EH (cell line): ENCODE measurements at places on chromosomes 5 and 9.

DNA sequence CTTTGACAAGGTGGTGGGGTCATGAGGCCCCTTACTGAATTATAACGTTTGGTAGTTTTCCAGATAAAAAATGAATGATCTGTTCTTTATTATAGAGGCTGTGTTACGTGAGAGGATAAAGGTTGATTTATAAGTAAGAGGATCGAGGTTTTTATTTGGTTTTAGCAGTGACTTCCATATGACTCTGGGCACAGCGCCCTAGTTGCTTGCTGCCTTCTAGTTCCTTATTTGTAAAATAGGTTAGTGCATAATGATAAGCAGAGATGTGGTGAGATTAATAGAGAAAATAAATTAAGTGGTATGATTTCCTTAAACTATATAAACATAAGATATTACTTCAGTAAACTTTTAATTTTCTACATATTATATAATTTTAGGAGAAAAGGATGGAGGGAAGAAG lies 29.8 kb downstream of the MRRF start:
- DNase-seq: no peak

DNA sequence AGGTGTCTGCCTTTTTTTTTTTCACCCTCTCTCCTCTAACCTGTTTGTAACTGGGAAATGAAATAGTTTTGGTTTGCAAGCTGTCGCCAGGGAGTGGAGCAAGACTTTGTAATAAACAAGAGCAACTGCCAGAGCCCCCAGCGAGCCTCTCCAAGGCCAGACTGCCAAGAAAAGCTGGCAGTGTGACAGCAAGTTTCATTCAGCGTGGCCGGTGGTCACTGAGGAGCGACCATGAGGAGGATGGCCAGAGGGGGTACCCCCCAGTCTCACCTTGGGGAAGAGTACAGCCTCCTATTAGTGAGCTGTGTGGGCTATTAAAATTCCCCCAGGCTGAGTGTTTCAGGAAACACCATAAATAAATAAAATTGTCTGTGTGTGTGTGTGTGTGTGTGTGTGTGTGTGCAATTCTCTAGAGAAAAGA lies 49.9 kb downstream of the ZFAND5 start:
- peak; percentile 58 for DNase-seq

DNA sequence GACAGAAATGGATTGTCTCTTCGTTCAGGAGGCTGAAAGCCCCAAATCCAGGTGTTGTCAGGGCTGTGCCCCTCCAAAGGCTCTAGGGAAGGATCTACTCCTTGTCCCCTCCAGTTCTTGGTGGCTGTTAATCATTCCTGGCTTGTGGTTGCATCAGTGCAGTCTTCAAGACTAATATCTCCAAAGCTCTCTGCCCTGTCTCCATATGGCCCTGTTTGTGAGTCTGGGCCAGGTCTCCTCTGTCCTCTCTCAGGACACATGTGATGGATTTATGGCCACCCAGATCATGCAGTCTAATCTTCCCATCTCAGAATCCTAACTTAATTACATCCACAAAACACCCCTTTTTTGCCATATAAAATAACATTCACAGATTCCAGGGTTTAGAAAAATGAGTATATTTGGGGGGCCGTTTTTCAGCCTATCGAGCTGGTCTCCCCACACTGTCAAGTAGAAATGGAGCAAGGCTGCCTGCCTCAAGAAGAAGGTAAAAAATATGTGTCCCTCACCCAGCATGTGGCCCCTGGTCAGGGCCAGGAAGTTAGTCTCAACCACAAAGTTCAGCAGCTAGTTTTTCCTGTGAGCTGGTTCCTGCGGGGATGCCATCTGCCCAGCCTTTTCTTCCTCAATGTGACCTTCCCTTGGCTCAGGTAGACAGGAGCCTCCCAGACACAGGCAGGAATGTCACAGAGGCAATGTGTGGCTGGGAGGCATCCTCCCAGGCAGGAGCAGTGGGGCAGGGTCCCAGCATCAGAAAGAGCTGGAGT lies 509.4 kb downstream of the IRX1 start:
- DNase-seq: no peak

GRCh38 chr5:132301344-132302271 lies 7.4 kb downstream of the SLC22A4 start:
- no peak for DNase-seq

DNA sequence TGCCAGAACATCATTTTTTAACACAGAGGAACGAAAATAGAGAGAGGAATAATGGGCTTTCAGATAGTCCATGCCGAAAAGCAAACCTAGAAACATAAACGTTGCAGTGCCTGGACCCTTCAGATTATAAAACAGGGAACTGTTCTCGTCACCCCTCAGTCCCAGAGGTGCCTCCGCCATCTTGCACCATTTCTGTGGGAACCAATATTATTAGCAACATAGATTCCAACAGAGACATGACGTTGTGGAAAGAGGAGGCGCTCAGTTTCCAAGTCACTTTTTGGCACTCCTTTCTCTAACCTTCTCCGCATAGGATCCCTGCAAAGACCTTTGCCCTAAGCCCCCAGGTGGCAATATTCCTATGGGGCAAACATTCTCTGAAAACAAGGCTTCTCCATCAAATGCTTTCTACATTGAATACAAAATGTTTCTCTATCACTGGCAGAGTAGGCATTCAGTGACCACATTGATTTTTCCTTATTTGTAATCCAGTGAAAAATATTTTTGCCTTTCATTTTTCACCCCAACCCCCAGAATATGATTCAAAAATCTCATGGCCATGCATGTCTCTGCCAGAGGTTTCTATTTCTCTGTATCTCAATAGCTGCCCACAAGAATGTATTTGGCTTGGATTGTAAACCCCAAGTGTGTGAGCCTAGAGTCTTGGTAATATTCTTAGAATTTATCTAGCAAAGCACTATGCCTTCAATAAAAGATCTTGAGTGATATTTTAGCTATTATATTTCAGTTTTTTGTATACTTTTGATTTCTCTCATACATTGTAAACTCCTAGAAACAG lies 500.8 kb upstream of the WWC1 start:
- DNase-seq: peak; percentile 31

- DNase-seq: no peak
Observed at GRCh38 chr5:65817931-65818330, 95.9 kb downstream of the NLN start.

DNA sequence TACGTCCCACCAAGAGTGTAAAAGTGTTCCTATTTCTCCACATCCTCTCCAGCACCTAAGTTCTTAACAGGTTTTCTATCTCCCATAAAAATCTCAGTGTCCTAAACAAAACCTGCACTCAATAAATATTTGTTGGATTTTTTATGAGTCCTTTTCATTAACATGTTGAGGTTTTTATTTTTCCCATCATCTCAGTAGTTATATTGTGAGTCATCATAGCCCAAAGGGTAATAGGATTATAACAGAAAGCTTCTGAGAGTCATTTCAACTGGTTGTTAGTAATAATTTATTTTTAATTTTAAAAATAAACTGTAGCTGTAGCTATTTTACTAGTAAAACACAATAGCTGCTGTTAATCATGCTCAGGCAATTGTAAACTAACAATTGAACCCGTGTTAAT lies 331.6 kb upstream of the SLC30A5 start:
- DNase-seq: peak; percentile 21

DNA sequence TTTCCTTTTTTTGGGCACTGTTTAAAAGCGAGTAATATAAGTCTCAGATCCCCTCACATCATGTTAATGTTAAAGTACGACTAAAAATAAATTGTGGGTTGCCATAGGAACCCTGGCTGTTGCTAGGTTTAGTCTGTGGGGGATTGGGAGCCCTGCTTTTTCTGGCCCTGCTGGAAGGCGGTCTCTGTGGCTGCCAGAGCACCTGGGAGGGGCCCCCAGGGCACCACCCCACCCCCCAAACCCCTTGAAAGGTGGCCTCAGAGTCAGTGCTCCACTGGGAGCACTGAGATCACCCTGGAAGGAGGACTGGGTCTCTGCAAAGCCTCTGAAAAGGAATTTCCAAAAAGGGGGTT lies 66.2 kb upstream of the NEURL1B start:
- DNase-seq: no peak

- DNase-seq: peak; percentile 87
Observed at GRCh38 chr9:2418619-2419018, 203.0 kb upstream of the VLDLR start.

DNA sequence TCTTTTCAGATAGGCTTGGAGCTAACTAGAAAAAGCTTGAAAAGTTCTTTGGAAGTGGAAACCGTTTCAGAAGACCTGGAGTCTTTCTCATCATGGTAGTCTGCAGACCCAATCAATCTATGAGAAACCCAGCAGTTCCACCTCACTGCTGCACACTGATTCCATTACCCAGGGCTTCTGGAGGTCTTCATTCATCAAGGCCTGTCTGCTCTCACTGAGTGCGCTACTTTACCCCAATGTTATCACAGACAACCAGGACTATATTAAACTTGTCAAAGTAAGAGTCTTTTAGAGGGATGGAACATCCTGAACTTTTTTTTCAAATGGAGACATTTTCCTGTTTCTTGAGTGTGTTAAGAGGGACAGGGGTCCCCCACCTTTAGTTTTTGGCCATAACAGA lies 93.1 kb downstream of the BOD1 start:
- DNase-seq: no peak

DNA sequence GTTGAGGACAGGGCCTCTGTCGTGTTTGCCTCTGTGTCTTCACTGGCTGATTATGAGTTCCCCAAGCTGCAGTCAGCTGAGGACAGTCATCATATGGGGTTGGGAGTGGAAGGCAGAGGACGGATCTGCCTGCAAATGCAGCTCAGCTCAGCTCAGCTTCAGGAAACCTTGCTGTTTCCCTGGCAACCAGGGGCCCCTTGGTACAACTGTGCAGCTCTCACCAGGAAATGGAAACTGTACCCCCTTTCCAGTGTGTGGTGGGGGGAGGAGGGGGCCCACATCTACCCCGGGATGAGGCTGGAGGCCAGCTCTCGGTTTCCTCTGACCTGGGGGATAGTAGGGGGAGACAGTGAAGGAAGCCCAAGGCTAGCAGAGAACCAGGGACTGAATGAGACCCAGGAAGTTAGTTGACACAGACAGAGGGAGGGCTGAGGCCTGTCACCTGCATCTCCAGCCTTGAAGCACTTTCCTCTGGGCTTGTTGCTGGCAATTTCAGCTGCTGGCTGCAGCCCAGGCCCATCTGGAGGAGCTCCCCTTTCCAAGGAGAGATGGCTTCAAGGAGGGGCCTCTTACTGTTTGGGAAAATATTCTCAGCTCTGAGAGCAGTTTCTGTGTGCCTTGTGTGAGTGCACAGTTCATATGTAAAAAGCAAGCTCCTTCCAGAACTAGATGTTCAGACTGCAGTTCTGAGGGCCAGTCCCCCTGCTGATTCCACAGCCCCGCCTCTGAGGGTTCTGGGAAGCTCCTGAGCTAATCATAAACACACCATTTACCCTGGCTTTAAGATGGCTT lies 6.9 kb downstream of the ANXA6 start:
- DNase-seq: peak; percentile 33

- DNase-seq: peak; percentile 87
Observed at GRCh38 chr5:151037561-151038411, 17.4 kb downstream of the GPX3 start.

GRCh38 chr5:99068944-99069650 lies 140.3 kb upstream of the CHD1 start:
- no peak for DNase-seq

GRCh38 chr9:101270302-101270701 lies 114.5 kb downstream of the BAAT start:
- DNase-seq: no peak

DNA sequence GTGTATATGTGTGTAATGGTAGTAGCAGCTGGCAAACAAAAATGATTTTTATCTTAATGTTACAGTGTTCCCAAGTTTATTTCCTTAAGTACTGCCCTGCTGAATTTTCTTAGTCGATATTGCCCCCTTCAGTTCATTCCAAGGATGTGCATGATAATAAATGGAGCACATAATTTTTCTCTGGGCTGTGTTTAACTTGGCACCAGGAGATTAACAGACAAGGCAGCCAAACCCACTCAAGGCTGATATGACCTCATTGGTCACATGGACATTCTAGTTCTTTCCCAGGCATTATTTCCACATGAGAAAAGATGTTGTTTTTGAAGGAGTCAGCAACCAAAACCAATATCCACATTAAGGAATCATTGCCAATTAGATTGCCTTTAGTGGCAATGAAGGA lies 61.8 kb downstream of the COX7C start:
- DNase-seq: peak; percentile 74

GRCh38 chr5:29950416-29951145 lies 1242.9 kb upstream of the CDH6 start:
- DNase-seq: no peak

GRCh38 chr9:6884101-6884500 lies 126.3 kb downstream of the KDM4C start:
- no peak for DNase-seq

DNA sequence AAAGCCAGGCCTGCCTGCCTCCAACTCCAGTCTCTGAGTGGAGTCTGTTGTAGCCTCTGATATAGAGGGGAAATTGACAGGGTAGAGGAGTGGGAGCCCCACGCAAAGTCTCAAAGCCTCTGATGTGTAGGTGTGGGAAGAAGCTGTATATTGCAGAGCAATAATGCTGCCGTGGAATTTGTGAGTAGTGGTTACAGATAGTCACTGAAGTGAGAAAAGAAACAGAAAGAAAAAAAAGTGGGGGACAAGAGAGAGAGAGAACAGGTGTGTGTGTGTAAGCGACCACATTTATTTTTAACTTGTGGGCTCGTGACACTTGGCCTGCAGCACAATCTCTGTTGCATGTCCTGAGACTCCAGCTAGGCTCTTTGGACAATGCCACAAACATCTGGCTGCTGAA lies 227.8 kb downstream of the NSG2 start:
- DNase-seq: no peak
